ENCODE measurements at places on chromosomes 1 and 21.

DNA sequence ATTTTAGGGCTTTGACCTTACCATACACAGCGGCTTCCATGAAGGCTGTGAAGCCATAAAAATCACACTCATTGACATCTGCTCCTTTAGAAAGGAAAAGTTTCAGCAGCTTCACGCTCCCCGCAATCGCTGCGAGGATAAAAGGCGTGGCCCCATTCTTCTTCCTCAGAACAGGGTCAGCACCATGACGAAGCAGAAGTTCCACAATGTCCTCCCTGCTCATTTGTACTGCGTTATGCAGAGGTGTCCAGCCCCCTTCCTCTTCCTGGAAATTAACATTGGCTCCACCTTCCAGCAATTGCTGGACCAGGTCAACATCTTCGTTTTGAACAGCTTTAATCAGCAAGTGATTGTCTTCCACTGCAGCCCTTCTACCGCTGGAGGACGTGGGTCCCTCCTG lies 2.7 kb downstream of the RNASEL start:
- DNase-seq = no peak

DNA sequence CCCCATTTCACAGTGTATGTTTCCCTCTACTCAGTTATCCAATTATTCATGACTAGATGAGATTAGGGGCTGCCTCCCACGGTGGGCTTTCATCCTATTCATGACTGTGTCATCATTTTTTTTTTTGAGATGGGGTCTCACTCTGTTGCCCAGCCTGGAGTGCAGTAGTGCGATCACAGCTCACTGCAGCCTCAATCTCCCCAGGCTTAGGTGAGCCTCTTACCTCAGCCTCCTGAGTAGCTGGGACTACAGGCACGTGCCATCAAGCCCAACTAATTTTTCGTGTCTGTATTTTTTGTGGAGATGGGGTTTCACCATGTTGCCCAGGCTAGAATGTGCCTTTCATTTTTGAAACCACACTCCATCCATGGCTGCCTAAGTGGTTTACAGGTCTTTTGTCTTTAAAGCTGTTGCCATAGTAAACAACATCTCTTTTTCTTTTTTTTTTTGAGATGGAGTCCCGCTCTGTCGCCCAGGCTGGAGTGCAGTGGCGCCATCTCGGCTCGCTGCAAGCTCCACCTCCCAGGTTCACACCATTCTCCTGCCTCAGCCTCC lies 60.0 kb downstream of the PIK3CD start:
- DNase-seq = peak; percentile 48

GRCh38 chr1:22364326-22364650 lies 87.4 kb upstream of the ZBTB40 start:
- no peak for DNase-seq

- peak; percentile 41 for DNase-seq
These were observed 88.3 kb upstream of the SELENON start for GRCh38 chr1:25711555-25712298.

GRCh38 chr1:119181218-119181617 lies 40.8 kb upstream of the WARS2 start:
- no peak for DNase-seq

DNA sequence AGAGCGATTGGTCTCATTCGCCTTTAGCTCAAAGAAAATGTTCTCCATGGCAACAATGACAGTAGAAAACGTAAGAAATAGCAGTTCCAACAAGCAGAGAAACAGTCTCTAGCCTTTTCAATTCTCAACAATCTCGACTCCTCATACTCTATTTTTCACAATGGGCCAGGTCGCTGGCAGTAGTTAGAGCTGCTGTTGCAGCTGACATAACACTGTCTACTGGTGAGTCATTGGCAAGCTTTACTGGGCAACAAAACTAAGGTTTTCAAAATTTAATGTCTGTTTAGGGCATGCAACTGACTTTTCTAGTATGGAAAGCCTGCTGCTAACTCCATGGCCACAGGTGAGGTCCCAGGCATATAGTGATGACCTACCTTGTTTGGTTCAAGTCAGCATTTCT lies 221.1 kb upstream of the KAZN start:
- no peak for DNase-seq

- no peak for DNase-seq
These were observed 28.5 kb downstream of the MGST3 start for GRCh38 chr1:165659581-165659895.

- DNase-seq = no peak
These were observed 105.9 kb downstream of the BCAR3 start for GRCh38 chr1:93575621-93576284.

DNA sequence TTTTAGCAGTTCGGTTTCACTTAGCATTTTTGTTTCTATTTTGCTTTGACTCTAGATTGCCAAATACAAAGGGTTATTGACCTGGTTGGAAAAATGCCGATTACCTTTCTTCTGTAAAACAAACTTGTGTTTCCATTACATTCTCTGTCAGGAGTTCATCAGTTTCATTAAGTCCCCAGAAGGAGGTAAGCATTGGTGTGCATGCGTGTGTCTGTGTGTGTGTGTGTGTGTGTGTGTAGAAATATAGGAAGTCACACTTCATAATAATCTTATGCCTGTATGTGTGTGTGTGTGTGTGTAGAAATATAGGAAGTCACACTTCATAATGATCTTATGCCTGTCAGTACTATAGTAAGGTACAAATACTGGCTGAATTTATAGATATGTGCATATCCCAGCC lies 10.0 kb downstream of the RGSL1 start:
- no peak for DNase-seq

DNA sequence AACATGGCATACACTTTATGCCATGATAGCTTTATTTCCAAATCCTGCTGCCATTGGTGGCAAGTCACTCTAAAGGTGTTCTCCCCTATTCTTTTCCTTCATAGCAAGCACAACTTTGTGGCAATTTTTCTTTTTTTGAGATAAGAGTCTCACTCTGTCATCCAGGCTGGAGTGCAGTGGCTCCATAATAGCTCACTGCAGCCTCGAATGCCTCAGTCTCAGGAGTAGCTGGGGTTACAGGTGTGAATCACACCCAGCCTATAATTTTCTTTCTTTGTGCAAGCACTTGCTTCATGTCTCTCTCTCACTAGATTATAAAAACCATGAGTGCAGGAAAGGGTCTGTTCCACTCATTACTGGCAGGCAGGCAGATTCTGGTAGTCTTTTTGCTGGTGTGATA lies 5.4 kb upstream of the KDM4A start:
- DNase-seq = no peak

GRCh38 chr1:82110366-82111254 lies 309.9 kb downstream of the ADGRL2 start:
- DNase-seq = no peak

DNA sequence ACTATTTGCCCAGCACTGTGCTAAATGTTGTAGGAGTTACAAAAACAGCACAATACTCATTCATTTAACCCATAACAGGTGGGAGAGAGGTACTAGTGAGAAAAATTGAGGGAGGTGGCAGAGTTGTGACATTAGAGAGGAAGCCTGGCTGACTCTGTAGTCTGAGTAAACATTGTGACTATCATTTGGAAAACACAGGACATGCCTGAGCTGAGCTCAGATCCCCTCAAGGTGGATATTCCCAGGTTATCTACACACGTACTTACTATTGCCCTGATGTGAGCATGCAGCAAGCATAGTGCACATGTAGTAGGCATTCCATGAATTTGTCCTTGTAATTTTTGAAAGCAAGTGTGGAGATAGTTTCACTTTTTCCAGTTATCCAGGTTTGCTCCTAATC lies 10.9 kb downstream of the CAMK1G start:
- DNase-seq = no peak

GRCh38 chr21:38800924-38801744 lies 4.6 kb upstream of the ETS2 start:
- DNase-seq = no peak

DNA sequence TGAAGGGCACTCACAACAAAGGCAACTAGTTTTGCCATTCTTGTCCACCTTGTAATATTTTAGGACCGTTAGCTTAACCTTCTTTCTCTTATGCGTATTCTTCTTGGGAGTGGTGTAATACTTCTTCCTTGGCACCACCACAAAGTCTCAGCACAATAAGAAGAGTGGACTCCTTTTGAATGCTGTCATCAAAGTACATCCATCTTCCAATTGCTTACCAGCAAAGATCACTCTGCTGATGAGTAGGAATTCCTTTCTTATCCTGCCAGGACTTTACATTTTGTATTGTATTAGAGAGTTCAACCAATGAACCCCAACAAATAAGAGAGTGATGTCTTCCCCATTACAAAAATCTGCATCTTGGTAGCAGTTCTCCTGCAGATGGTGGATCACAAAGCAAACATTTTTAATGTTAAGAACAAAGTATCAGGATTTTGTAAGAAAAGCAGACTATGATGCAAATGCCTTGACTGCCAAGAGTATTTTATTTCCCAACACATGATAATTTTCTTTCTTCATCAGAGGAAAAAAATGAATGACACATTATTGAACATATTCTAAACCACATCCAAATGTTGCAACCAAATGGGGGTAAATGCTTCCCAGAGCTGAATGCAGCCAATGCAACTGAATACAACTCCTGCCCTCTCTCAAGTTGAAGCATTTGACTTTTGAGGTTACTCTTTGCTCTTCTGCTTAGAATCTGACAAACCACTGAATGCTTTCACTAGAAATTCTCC lies 5.1 kb upstream of the ARNT start:
- DNase-seq = no peak

DNA sequence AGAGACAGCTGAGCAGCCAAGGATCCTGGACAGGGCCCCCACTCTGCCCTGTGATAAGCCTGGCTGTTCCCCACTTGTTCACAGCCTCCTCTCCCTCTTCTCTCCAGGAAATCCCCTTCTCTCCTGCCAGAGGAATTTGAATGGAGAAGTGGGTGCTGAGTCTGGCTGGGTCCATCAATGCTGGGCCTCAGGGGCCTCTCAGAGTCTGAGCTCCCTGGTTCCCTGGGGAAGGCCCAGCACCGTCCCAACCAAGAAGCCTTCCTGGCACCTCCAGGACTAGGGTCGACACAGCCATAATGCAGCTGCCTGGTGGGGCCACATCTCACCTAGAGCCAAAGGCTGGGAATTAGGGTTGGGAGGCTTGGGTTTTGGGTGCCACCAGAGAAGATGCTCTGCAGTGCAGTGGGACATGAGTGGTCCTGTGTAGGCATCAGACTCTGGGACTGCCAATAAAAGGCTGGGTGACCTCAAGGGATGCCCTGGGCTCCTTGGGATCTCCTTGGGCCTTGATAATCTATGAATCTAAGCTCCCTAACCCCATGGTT lies 2.5 kb downstream of the MYBPH start:
- DNase-seq = no peak

DNA sequence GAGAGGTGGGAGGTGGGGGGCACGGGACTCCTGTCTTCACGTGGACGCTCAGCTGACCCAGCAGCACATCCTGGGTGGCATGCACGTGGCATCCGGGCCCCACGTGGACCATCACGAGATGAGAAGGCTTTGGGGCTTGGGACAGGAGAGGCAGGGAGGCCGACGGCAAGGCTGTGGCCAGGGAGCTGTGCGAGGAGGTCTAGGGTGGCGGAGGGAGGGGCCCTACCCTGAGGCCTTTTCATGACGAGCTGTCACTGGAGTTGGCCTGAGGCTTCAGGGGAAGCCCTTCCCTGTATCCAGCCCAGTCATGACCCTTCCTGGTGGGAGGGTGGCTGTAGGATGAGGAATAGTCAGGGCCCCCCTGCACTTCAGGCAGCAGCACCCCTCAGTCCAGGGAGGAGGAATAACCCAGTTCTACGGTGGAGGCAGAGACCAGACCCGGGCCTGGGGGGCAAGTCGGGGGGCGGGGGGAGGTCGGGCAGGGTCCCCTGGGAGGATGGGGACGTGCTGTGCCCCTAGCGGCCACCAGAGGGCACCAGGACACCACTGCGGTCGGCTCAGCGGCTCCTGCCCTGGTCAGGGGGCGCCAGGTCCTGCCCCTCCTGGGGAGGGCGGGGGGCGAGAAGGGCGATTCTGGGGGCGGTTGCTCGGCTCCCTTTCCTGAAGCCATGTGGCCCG lies 2.0 kb upstream of the PERM1 start:
- DNase-seq = peak; percentile 49

GRCh38 chr1:3005771-3006170 lies 15.5 kb upstream of the ACTRT2 start:
- no peak for DNase-seq
